PC-9 (cell line): ENCODE measurements at places on chromosomes 4 and X. TPM values are rescaled to one million over a fixed set of nuclear protein-coding genes. Genes with fewer than 3 reads are reported as not detected.

SCRG1 gene
- not detected in 2 replicates for total RNA-seq

GABRG1 gene
- not detected in 2 replicates for total RNA-seq

SMIM31 gene
- total RNA-seq = not detected in 2 replicates

MBNL3 gene
- 24.4 and 36.1 TPM in 2 replicates for total RNA-seq

SHROOM4 gene
- 0.85 and 1.1 TPM in 2 replicates for total RNA-seq

THOC2 gene
- 109 and 158 TPM in 2 replicates for total RNA-seq

RBMXL3 gene
- not detected in 2 replicates for total RNA-seq

CT47A1 gene
- not detected in 2 replicates for total RNA-seq

GATA1 gene
- not detected in 2 replicates for total RNA-seq

EPHA5 gene
- not detected in 2 replicates for total RNA-seq

- no peaks in the 10 kb centered on the region for H3K27me3 ChIP-seq
- no peaks in the 10 kb centered on the region for H3K4me1 ChIP-seq
- no peak overlapping the region for H3K4me3 ChIP-seq
- H3K27ac ChIP-seq = no peak overlapping the region
- no peaks in the 10 kb centered on the region for H3K36me3 ChIP-seq
- no peak for DNase-seq
These were observed 11.5 kb upstream of the PCDH10 start for GRCh38 chr4:133137571-133137970.

GRCh38 chr4:80305466-80305865 is 30.1 kb upstream of the CFAP299 start:
- H3K4me3 ChIP-seq = no peak overlapping the region
- DNase-seq = no peak
- no peak overlapping the region for H3K27ac ChIP-seq
- no peaks in the 10 kb centered on the region for H3K27me3 ChIP-seq
- no peaks in the 10 kb centered on the region for H3K4me1 ChIP-seq

- DNase-seq = no peak
- no peaks in the 10 kb centered on the region for H3K4me1 ChIP-seq
- no peaks in the 10 kb centered on the region for H3K36me3 ChIP-seq
- no peaks in the 10 kb centered on the region for H3K27me3 ChIP-seq
- H3K27ac ChIP-seq = no peak overlapping the region
- H3K4me3 ChIP-seq = no peak overlapping the region
These were observed 12.0 kb upstream of the GPM6A start for GRCh38 chr4:175824076-175824475.

- no peaks in the 10 kb centered on the region for H3K36me3 ChIP-seq
- H3K4me3 ChIP-seq = no peak overlapping the region
- no peaks in the 10 kb centered on the region for H3K27me3 ChIP-seq
- no peak for DNase-seq
- H3K4me1 ChIP-seq = peaks cover 38% of the 10 kb centered on the region
These were observed 2.4 kb downstream of the TSC22D3 start for GRCh38 chrX:107773206-107773605.

- H3K4me1 ChIP-seq = peaks cover 5% of the 10 kb centered on the region
- H3K27ac ChIP-seq = no peak overlapping the region
- H3K4me3 ChIP-seq = no peak overlapping the region
These were observed 15.7 kb upstream of the N4BP2 start for GRCh38 chr4:40040908-40041307.

- no peak overlapping the region for H3K4me3 ChIP-seq
- no peaks in the 10 kb centered on the region for H3K4me1 ChIP-seq
- DNase-seq = no peak
- H3K36me3 ChIP-seq = no peaks in the 10 kb centered on the region
- no peaks in the 10 kb centered on the region for H3K27me3 ChIP-seq
- no peak overlapping the region for H3K27ac ChIP-seq
These were observed 1.0 kb upstream of the CLDN22 start for GRCh38 chr4:183321079-183321478.

GRCh38 chr4:3372933-3373465 is 68.8 kb upstream of the HGFAC start:
- no peaks in the 10 kb centered on the region for H3K36me3 ChIP-seq
- H3K27me3 ChIP-seq = no peaks in the 10 kb centered on the region
- no peak for DNase-seq
- no peak overlapping the region for H3K27ac ChIP-seq
- no peak overlapping the region for H3K4me3 ChIP-seq

DNA sequence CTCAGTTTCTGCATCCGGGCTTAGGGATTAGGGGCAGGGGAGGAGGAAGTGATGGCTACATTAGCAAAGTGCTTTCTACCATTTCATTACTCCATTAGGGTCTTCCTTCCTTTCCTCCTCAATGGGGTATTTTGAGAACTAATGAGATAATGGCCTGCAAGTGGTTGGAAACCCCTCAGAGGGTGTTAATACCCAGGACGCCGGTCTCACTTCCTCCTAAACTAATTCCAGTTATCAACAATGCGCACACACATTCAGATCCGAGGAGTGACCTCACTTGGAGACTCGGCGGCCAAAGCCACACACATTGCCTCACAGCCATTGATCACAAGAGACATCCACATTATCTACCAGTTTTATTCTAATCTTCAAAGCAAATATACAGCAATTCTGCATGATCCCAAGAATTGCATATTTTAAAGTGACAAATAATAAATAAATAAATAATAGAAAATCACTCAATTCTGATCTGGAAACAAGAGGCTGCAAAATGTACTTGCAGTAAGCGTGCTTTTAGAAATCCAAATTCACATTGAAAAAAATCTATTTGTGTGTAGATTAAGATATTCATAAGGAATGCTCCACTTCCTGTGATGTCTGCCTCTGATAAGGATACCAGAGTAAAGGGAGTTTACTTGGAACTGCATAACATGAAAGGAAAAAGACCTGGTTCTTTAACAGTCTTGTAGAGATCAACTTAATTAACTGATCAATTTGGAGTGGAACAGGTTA is 329.1 kb downstream of the FBXW7 start:
- H3K36me3 ChIP-seq = no peaks in the 10 kb centered on the region
- H3K27me3 ChIP-seq = peaks cover 17% of the 10 kb centered on the region
- H3K27ac ChIP-seq = no peak overlapping the region
- DNase-seq = no peak
- no peaks in the 10 kb centered on the region for H3K4me1 ChIP-seq

- no peaks in the 10 kb centered on the region for H3K27me3 ChIP-seq
- H3K27ac ChIP-seq = no peak overlapping the region
- H3K36me3 ChIP-seq = no peaks in the 10 kb centered on the region
- H3K4me1 ChIP-seq = peaks cover 5% of the 10 kb centered on the region
- no peak overlapping the region for H3K4me3 ChIP-seq
These were observed 28.7 kb downstream of the SAT1 start for GRCh38 chrX:23811656-23812055.

DNA sequence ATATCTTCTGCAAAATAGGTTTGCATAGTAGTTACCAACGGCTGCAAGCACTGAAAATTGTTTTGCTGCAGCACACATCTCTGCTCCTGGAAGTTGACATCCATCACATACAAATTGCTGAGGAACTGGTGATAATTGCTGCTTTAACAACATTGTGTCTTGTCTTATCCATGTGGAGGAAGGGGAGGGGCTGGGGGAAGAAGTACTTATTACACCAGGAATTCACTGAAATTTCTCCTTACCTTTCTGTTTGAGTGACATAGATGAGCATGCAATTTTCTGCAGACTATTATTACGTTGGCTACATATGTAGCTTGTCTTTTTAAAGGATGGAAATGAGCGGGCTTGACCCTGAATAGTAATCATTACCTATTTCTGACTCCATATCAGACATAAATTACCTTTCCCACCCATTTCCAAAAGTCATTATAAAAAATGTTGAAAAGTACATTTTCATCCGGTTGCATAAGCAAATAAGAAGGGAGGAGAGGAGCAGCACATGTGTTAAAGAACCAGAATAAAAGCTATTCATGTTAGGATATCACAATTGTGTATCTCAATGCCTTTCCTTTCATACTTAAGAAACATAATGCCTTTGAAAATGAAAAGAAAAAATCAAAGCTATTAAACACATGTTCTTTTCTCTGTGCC is 1905.6 kb downstream of the PCDH7 start:
- DNase-seq = no peak
- no peaks in the 10 kb centered on the region for H3K36me3 ChIP-seq
- H3K27me3 ChIP-seq = no peaks in the 10 kb centered on the region
- H3K4me1 ChIP-seq = no peaks in the 10 kb centered on the region
- H3K27ac ChIP-seq = no peak overlapping the region

- no peaks in the 10 kb centered on the region for H3K36me3 ChIP-seq
- no peaks in the 10 kb centered on the region for H3K27me3 ChIP-seq
- peaks cover 28% of the 10 kb centered on the region for H3K4me1 ChIP-seq
- H3K27ac ChIP-seq = no peak overlapping the region
- no peak overlapping the region for H3K4me3 ChIP-seq
These were observed 35.4 kb upstream of the STS start for GRCh38 chrX:7112071-7112470.

- H3K27me3 ChIP-seq = no peaks in the 10 kb centered on the region
- DNase-seq = no peak
These were observed 94.1 kb downstream of the NEUROG2 start for GRCh38 chr4:112421911-112422310.

DNA sequence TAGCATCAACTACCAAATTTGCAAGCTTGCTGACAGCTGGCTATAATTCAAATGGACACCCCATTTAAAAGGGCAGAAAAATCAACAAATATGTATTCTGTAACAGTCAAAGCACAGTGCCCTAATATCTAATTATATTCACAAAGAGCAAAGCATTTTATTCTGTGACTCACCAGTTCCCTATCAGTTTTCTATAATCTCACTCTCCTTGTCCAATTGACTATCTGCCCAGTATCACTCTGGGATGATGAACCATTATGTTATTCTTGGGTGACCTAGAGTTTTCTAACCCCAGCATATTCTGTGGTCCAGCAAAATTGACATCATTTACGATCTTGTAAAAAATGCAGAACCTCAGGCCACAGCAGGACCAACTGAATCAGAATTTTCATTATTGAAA is 82.0 kb upstream of the FREM3 start:
- H3K36me3 ChIP-seq = no peaks in the 10 kb centered on the region
- H3K27me3 ChIP-seq = no peaks in the 10 kb centered on the region
- no peak for DNase-seq

DNA sequence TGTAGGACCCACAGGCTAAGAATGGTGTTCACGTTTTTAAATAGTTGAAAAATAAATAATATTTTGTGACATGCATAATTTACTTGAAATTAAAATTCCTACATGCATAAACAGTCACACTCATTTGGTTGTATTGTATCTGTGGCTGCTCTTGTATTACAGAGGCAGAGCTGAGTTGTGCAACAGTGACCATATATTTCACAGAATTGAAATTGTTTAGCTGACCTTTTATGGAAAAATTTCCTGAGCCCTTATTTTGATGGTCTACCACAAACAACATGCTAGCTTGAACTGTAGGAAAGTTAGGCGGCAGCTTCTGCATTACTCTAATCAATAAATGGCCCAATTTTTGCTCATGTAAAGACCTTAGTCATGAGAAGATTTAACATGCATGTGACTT is 633.4 kb upstream of the AADAT start:
- no peak overlapping the region for H3K4me3 ChIP-seq
- H3K4me1 ChIP-seq = no peaks in the 10 kb centered on the region
- no peaks in the 10 kb centered on the region for H3K36me3 ChIP-seq
- no peak for DNase-seq
- no peak overlapping the region for H3K27ac ChIP-seq

- no peaks in the 10 kb centered on the region for H3K4me1 ChIP-seq
- no peaks in the 10 kb centered on the region for H3K36me3 ChIP-seq
- peaks cover 36% of the 10 kb centered on the region; the same call in 1 of the 2 replicates for H3K27me3 ChIP-seq
- DNase-seq = no peak
- H3K4me3 ChIP-seq = no peak overlapping the region
These were observed 17.6 kb upstream of the WFS1 start for GRCh38 chr4:6252051-6252450.

DNA sequence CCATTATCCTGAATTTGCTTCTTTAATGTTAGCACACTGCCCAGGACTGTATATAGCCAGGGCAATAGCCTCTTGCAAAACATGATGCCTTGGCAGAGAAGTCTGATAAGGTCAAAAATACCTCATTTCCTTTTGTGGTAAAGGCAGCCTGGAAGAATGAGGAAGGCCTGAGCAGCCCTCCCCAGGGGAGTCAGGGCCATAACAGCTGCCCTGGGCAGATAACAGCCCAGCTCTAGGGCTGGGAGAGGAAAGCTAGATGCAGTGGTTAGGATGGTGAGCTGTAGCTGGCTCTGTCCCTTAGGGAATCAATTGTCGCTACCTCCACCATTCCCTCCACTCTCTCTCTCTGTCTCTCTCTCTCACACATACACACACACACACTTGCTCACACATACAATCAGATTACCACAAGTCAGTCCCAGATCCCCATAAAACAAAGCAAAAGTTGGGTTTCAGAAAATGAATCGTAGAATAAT is 29.2 kb downstream of the EFHC2 start:
- H3K36me3 ChIP-seq = no peaks in the 10 kb centered on the region
- no peaks in the 10 kb centered on the region for H3K4me1 ChIP-seq

GRCh38 chr4:55500072-55500471 is 46.6 kb downstream of the CLOCK start:
- H3K27me3 ChIP-seq = no peaks in the 10 kb centered on the region
- H3K4me3 ChIP-seq = no peak overlapping the region
- no peaks in the 10 kb centered on the region for H3K4me1 ChIP-seq
- no peak for DNase-seq
- H3K36me3 ChIP-seq = no peaks in the 10 kb centered on the region

DNA sequence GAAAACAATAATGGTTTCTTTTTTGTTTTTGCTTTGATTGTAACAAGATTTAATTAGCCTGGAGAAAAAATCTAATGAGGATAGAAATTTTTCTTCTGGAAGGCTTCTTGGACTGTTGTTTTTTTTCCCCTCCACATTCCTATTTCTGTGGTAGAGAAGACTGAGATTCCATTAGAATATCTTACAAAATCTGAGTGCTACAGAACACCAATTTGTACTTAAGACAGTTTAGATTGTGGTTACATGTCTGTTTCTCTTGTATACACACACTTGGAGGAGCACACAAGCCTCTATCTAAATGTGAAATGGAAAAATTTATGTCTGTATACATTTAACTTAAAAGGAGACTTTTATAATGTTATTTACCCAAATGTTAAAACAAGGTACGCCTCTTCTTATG is 176.9 kb upstream of the ARSJ start:
- no peak for DNase-seq
- H3K36me3 ChIP-seq = no peaks in the 10 kb centered on the region
- no peaks in the 10 kb centered on the region for H3K27me3 ChIP-seq
- no peak overlapping the region for H3K27ac ChIP-seq
- H3K4me1 ChIP-seq = no peaks in the 10 kb centered on the region

GRCh38 chrX:123330229-123330942 is 146.3 kb downstream of the GRIA3 start:
- H3K4me3 ChIP-seq = no peak overlapping the region
- no peaks in the 10 kb centered on the region for H3K27me3 ChIP-seq
- no peak overlapping the region for H3K27ac ChIP-seq
- DNase-seq = no peak
- no peaks in the 10 kb centered on the region for H3K4me1 ChIP-seq

DNA sequence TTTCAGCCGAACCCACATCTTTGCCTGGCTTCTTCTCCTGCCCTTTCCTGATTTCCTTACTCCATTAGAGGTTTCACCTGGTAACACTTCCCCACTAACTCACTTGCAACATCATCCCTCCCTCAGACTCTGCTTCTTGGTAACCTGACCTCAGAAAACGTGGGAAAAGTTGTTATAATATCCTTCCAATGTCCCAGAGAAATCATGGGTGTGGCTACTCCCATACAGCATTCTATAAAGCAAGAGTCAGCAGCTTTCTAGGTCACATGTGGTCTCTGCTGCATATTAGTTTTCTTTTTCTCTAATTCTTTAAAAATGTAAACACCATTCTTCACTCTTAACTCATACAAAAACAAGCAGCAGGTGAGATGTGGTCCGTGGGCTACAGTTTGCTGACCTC is 283.1 kb upstream of the MAOA start:
- DNase-seq = no peak
- H3K27me3 ChIP-seq = no peaks in the 10 kb centered on the region
- no peaks in the 10 kb centered on the region for H3K36me3 ChIP-seq
- no peak overlapping the region for H3K4me3 ChIP-seq
